NCI-H510A treated with DMSO at 0.1 percent for 48 hours (cell line): ENCODE measurements at places on chromosomes 12 and 14.

DNA sequence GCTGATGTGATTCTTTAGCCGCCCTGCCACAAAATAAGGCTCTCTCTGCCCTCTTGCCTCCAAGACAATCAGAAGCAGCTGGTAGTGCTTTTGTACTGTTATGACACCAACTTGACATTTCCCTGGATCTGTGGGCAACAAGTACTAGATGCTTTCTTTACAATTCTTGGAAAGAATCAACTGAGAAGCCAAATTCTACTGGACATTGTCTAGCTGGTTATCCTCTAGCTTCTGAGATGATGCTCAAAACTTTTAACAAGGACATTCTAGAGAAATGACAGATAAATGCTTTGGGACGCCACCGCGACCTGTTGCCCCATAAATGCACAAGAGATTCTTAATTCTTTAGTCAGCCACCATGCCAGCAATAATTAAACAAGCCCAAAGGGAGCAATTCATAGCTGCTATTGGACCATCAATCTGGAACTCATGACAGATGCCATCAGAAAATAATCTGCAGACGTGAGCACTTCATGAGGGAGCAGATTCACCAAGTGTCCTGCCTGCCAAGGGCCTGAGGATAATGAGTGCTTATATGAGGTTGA lies 22.8 kb downstream of the FMNL3 start:
- no peak for DNase-seq

GRCh38 chr12:25713264-25713663 lies 160.2 kb upstream of the LMNTD1 start:
- no peak for DNase-seq

GRCh38 chr12:117844114-117844830 lies 124.5 kb downstream of the KSR2 start:
- no peak for DNase-seq

DNA sequence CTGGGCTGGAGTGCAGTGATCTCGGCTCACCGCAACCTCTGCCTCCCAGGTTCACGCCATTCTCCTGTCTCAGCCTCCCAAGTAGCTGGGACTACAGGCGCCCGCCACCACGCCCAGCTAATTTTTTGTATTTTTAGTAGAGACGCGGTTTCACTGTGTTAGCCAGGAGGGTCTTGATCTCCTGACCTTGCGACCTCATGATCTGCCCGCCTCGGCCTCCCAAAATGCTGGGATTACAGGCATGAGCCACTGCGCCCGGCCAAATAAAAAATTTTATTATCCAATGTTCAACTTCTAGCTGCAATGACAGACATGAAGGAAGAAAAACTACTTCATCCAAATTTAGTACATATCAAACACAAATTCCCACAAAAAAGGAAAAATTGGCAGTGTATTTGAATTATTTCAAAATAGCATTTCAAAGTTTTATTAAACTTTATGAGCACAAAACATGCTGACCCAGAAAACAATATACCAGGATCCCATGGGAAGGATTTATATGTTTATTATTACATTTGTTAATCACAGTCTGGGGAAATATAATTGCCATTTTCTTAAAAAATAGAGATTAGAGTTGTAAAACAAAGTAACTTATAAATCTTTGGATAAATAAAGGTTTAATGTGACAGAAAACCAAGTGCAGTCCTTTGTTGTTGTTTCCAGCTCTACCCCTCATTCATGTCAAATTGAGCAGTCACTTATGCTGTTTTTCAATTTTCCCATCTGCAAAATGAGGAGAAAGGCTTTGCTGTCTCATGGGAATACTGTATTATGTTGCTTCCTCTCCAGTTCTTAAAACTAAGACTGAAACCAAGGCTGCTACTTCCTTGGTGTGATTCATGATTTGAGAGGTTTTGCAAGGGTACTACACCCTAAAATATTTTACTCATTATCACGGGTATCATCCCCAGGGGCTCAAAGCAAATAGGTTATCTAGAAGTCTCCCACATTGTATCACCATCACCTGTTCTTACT lies 155.2 kb upstream of the AVPR1A start:
- no peak for DNase-seq

GRCh38 chr14:102492531-102492910 lies 17.1 kb downstream of the ANKRD9 start:
- DNase-seq = no peak

DNA sequence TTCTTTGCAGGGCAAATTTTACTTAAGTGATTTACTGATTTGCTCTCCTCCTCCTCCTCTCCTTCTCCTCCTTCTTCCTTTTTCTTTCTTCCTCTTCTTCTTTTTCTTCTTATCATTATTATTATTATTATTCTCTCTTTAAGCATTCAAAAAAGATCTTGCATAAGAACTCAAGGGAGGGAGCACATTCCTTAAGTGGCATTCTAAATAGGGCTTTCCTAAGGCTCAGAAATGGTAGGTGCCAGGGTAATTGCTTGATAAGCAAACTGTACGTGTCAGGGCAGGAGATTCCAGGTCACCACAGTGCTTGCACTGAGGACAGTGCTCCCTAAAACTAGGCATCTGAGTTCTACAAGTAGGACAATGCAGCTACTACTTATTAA lies 92.4 kb downstream of the SPTSSA start:
- DNase-seq = no peak

- peak; percentile 17 for DNase-seq
Observed at GRCh38 chr12:120468325-120468820, 1.2 kb downstream of the SRSF9 start.

DNA sequence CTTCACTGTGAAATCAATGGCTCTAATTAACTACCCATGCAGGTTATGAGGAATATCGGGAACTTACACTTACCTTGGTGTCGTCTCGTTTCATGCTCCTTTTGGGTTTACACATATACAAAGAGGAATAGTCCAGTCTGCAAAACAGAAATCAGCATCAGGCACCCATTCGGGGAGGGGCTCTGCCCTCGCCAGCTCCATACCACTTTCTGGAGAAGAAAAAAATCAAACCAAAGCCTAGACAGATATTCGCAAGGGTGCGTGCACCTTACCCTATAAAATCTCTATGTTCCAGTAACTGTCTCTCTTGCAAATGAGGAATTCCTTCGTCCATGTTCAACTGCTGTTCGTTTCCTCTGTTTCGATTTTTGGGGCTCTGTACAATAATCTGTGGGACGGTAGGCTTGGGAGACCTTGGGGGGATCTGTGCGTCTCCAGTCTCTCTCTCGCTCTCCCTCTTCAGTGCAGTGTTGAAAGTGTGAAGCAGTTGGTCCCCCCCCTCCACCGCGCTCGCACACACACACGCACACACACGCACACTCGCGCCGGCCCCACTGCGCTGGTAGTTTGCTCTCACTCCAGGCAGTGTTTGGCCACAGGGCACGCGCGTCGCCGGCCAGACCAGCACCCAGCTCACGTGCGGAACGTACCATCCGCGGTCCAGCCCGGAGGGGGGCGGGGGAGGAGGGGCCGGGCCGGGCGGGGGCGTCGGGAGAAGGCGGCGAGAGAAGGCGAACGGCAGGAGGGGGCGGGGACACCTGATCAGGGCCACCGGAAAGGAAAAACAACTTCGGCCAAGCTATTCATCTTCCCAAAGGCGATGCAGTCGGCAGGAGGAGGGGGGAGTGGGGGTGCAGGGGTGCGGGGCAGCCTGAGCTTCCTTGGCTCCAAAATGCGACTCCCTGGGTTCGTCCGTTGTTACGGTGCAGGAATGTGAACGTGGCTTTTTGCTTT lies at the start of gene BHLHE41:
BHLHE41 (minus strand) TSS at position 592 of the 954 bp plus-strand sequence; CDS start at position 334, 258 bp downstream.
- DNase-seq = no peak

- no peak for DNase-seq
Observed at GRCh38 chr12:59010118-59010517, 89.8 kb upstream of the LRIG3 start.

GRCh38 chr14:92670643-92671366 lies 77.6 kb downstream of the LGMN start:
- no peak for DNase-seq

DNA sequence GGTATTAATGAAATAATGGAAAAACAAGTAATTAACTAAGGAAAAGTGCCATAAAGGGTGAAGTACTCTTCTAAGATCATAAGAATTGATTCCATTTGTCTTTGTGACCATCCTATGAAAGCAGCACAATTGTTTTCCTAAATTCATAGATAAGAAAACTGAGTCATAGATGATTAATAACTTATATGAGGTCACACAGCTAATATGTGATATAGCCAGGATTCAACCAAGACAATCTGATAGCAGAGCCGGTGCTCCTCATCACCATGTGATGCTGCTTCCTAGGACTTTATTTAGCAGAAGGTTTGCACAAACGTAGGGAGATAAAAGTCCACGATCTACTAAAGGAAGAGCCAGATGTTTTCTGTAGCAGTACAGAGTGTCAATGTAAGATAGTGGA lies 181.5 kb upstream of the SYT1 start:
- no peak for DNase-seq

DNA sequence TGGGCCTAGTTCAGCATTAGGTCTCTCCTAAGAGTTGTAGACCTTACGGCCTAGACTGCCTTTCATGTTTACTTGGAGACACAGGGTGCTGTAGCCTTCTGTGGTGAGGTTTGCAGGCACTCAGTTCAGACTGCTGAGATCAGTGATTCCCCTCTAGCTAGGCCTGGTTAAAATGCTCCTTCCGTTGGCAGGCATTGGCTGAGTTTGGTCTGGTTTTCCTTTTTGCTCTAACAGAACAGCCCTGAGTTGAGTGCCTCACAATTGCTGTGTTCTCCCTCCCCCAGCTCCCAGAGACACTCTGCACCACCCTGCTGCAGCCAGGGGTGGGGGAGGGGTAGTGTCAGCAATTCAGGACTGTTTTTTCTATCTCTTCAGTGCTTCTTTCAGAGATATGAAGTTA lies 178.9 kb upstream of the DYRK2 start:
- peak; percentile 24 for DNase-seq

- DNase-seq = no peak
Observed at GRCh38 chr14:104101651-104102281, 16.3 kb downstream of the ASPG start.

- no peak for DNase-seq
Observed at GRCh38 chr12:47190271-47190750, 110.6 kb upstream of the AMIGO2 start.

- DNase-seq = no peak
Observed at GRCh38 chr14:72104011-72104613, 171.9 kb downstream of the RGS6 start.

- peak; percentile 55 for DNase-seq
Observed at GRCh38 chr14:80055667-80056496, 155.4 kb downstream of the DIO2 start.

- DNase-seq = no peak
Observed at GRCh38 chr12:66119870-66120241, 10.7 kb downstream of the LLPH start.
